ENCODE measurements at places on chromosomes 1 and 21. TPM values are rescaled to one million over a fixed set of nuclear protein-coding genes. Genes with fewer than 3 reads are reported as not detected.

DNA sequence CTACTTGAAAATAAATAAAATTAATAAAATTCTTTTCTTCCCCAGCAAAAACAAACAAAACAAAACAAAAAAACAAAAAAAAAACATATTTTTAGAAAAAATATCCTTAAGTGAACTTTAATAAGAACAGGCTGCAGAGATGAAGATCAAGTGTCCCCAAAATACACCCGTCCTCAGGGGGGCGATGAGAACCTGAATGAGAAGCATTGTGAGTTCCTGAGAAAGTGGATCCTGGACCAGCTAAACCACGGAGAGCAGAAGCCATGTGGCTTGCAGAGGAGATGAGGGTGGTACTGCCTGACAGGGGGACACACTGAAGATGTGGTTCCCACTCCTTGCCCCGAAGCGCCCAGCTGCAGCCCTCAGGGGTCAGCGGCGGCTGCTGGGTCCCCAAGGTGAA is 89.3 kb downstream of the ITPKB start:
- H3K27ac ChIP-seq, result no peak overlapping the region
- H3K4me3 ChIP-seq, result no peak overlapping the region
- DNase-seq, result no peak
- H3K27me3 ChIP-seq, result no peaks in the 10 kb centered on the region

GRCh38 chr1:3821004-3821403 is 24.7 kb upstream of the LRRC47 start:
- no peak for DNase-seq
- peaks cover 4% of the 10 kb centered on the region for H3K36me3 ChIP-seq
- H3K27me3 ChIP-seq, result no peaks in the 10 kb centered on the region
- no peak overlapping the region for H3K4me3 ChIP-seq
- no peaks in the 10 kb centered on the region for H3K4me1 ChIP-seq

NCAM2 gene
- polyA plus RNA-seq, result 1.7 TPM

- DNase-seq, result no peak
- no peak overlapping the region for H3K27ac ChIP-seq
- H3K27me3 ChIP-seq, result no peaks in the 10 kb centered on the region
- no peaks in the 10 kb centered on the region for H3K36me3 ChIP-seq
- H3K4me1 ChIP-seq, result no peaks in the 10 kb centered on the region
These were observed 629.3 kb upstream of the ADAMTS5 start for GRCh38 chr21:27596196-27596595.

DNA sequence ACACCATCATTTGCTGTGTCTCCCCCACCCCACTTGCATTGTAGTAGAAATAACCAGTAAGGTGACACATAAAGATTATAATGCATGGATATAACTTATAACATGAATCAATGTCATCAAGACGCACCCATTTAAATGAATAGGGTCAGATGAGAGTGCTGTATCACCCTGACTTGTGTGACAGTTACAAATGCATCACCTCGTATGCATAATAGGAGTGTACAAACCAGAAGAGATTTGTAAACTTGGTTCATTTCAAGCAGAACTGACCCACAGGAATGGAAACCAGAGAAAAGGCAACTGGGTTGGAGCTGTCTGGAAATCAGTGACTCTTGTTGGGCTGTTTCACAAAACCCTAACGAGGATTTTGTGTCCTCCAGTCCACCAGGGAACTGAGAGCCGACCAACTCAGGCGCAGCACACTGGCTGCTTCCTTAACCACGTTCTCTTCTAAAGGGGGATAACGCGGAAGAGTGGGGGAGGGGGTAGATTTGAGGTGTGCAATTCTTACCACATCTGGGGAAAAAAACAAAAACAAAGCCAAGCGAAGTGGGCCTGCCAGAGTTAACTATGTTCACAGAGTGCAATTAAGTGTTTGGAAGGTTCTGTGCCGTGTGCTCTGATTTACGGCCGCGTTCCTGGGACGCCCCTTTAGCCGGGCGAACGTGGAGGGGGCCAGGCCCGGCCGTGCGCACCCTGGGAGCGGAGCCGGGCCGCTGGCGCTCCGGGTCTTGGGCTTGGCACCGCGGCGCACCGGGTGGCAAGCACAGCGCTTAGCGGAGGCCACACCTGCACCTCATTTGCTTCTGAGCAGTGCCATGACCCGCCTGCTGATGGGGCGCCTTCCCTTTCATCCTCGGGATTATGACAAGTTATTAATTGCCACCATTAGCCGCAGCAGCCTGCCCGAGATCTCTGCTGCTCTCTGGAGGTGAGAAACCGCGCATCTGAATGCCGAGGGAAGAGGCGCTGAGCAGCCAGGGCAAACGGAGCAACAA is 248.8 kb upstream of the FOXD3 start:
- peak; percentile 75 for DNase-seq
- no peaks in the 10 kb centered on the region for H3K4me1 ChIP-seq
- no peak overlapping the region for H3K4me3 ChIP-seq
- H3K36me3 ChIP-seq, result no peaks in the 10 kb centered on the region
- H3K27ac ChIP-seq, result no peak overlapping the region

PTGS2 gene
- polyA plus RNA-seq, result 0.54 TPM

- no peaks in the 10 kb centered on the region for H3K4me1 ChIP-seq
- no peaks in the 10 kb centered on the region for H3K27me3 ChIP-seq
- H3K4me3 ChIP-seq, result no peak overlapping the region
- H3K27ac ChIP-seq, result no peak overlapping the region
- H3K36me3 ChIP-seq, result no peaks in the 10 kb centered on the region
These were observed 18.8 kb downstream of the TNFRSF25 start for GRCh38 chr1:6447016-6447817.

- no peak overlapping the region for H3K27ac ChIP-seq
- no peaks in the 10 kb centered on the region for H3K27me3 ChIP-seq
- no peak overlapping the region for H3K4me3 ChIP-seq
- no peak for DNase-seq
- H3K36me3 ChIP-seq, result no peaks in the 10 kb centered on the region
These were observed 428.4 kb downstream of the PTPRU start for GRCh38 chr1:29664711-29665110.

DNA sequence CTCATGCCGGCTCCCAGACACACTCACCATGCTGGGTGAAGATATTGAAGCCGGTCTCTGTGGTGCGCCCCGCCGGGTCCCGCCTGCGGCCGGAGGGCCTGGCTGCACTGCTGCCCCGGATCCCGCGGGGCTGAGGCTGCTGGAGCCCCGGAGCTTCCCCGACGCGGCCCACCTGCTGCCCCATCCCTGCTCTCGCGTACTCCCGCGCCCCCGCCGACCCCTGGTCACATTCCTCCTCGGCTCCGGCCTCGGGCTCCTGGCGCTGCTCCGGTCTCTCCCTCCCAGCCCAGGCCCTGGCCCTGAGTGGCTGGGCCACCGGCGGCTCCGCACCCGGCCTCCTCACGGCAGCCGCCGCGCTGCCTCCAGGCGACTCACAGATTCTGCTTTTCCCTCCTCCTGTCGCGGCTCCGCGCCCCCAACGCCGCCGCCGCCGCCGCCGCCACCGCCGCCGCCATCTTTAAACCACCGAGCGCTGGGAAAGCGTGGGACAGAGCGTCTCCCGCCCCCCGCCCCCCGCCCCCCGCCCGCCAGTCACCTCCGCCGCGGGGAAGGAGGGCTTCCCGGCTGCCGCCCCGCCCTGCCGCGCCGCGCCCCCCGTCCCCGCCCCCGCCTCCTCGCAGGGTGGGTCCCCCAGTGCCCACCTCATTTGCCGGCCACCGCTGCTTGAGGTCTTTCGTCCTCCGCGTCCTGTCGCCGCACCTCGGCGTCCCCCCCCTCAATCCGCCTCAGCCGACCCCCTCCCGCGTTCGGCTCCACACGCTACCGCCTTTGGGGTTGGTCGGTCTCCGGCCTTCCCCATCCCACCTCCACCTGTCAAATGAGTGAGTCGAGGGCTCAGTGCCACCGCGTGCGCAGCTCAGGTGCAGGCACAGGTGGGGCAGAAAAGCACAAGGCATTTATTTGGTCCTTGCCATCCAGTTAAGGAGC is at the start of gene ABL2:
Gene ABL2 (minus strand): TSS at position 464 of the 927 bp plus-strand sequence. CDS start 280 bp downstream, at position 184.
- H3K4me3 ChIP-seq, result peak within 1 kb of the TSS; percentile 98
- H3K27ac ChIP-seq, result peak within 1 kb of the TSS; percentile 62
- peaks cover 7% of the 10 kb centered on the region for H3K4me1 ChIP-seq
- peak; percentile 35 for DNase-seq
- no peaks in the 10 kb centered on the region for H3K36me3 ChIP-seq

GRCh38 chr1:15618077-15618654 is 908 bp downstream of the DDI2 start:
- DNase-seq, result peak; percentile 69
- no peaks in the 10 kb centered on the region for H3K27me3 ChIP-seq
- peaks cover 13% of the 10 kb centered on the region for H3K4me1 ChIP-seq

DNA sequence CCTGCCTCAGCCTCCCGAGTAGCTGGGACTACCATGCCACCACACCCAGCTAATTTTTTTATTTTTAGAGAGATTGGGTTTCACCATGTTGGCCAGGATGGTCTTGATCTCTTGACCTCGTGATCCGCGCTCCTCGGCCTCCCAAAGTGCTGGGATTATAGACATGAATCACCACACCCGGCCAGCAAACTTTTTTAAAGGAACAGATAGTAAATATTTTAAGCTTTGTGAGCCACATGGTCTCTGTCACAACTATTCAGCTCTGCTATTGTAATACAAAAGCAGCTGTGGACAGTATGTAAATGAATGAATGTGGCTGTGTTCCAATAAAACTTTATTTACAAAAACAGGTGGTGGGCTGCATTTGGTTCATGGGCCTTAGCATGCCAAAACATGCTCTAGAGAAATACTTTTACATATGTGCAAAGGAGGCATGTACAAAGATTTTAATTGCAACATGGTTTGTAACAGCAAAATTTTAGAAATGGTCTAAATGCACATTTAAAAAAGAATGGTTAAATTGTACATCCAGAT is 47.0 kb downstream of the CDCP2 start:
- H3K27me3 ChIP-seq, result no peaks in the 10 kb centered on the region
- no peak overlapping the region for H3K4me3 ChIP-seq
- no peaks in the 10 kb centered on the region for H3K4me1 ChIP-seq
- no peak overlapping the region for H3K27ac ChIP-seq

ACTN2 gene
- polyA plus RNA-seq, result 3.2 TPM

GPATCH3 gene
- 43.2 TPM for polyA plus RNA-seq

GRCh38 chr21:33026878-33027400 is 1.2 kb downstream of the OLIG2 start:
- H3K27me3 ChIP-seq, result peaks cover 95% of the 10 kb centered on the region
- no peaks in the 10 kb centered on the region for H3K36me3 ChIP-seq
- DNase-seq, result peak; percentile 46
- no peak overlapping the region for H3K4me3 ChIP-seq

- no peak overlapping the region for H3K4me3 ChIP-seq
- no peaks in the 10 kb centered on the region for H3K4me1 ChIP-seq
- H3K36me3 ChIP-seq, result no peaks in the 10 kb centered on the region
- H3K27me3 ChIP-seq, result no peaks in the 10 kb centered on the region
- peak overlapping the region; percentile 71 for H3K27ac ChIP-seq
These were observed 9.8 kb upstream of the TSPAN2 start for GRCh38 chr1:115098979-115099692.

DNA sequence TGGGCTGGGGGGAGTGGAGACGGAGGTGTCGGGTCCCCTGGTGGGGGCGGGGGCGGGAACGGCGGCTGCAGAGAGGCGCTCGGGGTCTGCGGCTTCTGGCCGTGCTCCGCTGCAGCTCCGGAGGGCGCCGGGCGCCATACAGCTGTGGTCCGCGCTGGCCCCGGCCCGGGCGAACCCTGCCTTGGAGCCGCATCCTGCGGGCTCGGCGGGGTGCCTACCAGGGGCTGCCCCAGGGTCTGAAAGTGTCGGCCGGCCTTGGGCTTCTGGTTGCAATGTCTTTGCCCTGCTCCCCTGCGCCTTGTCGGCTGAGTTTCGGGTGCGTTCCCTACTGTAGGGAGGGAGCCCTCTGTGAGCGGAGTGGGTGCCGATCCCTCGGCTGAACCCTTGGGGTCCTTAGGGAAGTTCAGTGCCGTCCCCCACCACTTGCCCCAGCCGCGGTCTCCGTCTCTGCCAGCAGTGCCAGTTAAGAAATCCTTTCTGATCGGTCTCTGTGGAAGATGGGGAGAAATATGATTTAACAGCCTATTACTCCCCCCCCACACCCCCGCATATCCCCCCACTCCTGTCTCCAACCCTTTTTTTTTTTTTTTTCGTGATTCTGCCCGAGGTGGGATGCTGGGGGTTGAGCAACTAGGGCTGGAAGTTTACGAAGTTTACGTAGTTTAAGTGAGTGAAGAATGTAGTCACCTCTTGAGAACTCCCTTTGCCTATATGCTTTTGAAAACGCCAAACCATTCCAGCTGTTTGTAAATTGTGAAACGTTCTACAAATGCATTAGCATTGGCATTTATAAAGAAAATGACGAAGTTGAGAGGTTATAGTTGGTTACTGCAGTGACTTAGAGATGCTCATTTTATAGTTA is 588 bp downstream of the NEXN start:
- H3K27ac ChIP-seq, result no peak overlapping the region
- H3K27me3 ChIP-seq, result no peaks in the 10 kb centered on the region
- no peaks in the 10 kb centered on the region for H3K4me1 ChIP-seq
- H3K36me3 ChIP-seq, result no peaks in the 10 kb centered on the region
- H3K4me3 ChIP-seq, result peak overlapping the region; percentile 62

MYBPH gene
- polyA plus RNA-seq, result not detected

- H3K36me3 ChIP-seq, result no peaks in the 10 kb centered on the region
- H3K27ac ChIP-seq, result no peak overlapping the region
- no peak overlapping the region for H3K4me3 ChIP-seq
- peaks cover 8% of the 10 kb centered on the region for H3K4me1 ChIP-seq
- DNase-seq, result no peak
These were observed 152.7 kb upstream of the RUNX1 start for GRCh38 chr21:35201799-35202198.

KRTAP10-9 gene
- polyA plus RNA-seq, result not detected

DNA sequence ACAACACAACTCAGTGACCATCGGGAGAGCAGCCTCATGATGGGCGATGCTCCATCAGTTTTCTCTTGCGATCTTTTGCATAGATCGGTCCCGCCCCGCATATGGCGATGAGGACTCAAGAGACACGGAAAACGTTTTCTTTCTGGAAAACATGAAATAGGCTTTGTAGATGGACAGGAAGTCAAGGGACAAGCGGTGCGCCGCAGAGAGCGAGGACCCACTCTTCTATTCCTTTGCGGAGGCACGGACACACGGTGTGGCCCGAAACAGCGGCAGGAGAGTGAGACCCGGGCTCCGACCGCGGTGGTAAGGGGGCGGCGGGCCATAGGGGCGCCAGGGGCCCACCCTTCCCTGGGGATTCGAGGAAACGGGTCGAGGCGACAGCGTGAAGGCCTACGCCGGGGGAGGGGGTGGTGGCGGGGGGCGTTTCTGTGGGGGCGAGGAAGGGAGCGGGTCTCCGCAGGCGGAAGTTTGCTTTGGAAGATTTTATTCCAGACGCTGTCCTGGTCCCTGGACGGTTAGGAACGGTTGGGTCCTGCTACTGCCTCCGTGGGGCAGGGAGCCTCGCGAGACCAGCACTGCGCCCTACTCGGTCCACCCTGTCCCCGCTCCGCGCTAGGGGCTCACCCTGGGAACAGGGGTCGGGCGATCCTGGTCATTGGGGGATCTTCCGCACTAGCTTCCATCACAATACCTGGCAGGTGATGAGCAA is 796 bp upstream of the TDRKH start:
- no peaks in the 10 kb centered on the region for H3K36me3 ChIP-seq
- H3K4me1 ChIP-seq, result no peaks in the 10 kb centered on the region
- peak; percentile 17 for DNase-seq
- no peaks in the 10 kb centered on the region for H3K27me3 ChIP-seq

- H3K27me3 ChIP-seq, result no peaks in the 10 kb centered on the region
- no peaks in the 10 kb centered on the region for H3K4me1 ChIP-seq
- DNase-seq, result no peak
These were observed 42.4 kb upstream of the MTF2 start for GRCh38 chr1:93036672-93037071.

Measured in small intestine (tissue), 16 donors.